ENCODE measurements at places on chromosomes 3 and 15.
A peak's percentile ranks its signal among the peaks of the same experiment; 100 is the strongest.

DNA sequence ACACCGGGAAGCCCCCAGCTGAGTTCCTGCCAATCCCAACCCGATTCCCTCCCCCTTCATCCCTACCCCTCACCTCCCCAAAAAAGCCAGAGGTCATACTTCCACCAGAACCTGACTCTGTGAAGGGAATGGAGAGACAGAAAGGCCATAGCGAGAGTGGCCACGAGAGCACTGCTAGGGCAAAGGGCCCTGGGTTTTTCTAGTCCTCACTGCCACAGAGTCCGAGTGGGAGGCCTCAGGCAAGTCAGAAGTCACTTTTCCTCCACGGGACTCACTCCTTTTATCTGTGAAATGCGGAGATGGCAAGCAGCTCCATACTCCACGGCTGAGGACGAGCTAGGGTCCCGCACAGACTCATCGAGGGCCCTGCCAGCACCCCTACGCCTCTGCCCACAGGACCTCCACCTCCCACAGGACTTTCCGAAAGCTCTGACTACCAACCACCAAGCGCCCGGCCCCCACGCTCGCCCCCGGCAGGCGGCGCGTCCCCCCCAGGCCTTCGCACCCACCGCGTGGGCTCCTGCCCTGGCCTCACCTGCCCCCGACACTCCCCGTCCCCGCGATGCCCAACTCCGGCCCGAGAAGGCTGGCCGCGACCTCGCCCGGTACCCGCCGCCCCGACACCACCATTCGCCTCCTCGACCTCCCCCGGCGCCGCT is 792 bp downstream of the ATP13A3 start:
- peak; percentile 14 for DNase-seq

GRCh38 chr15:79529157-79529785 is 97.1 kb downstream of the MINAR1 start:
- DNase-seq: no peak

GRCh38 chr3:195154793-195155535 is 116.0 kb downstream of the XXYLT1 start:
- DNase-seq: peak; percentile 95

- DNase-seq: no peak
Observed at GRCh38 chr15:66433726-66434125, 47.0 kb downstream of the MAP2K1 start.

- no peak for DNase-seq
Observed at GRCh38 chr3:58375254-58375653, 42.6 kb downstream of the PXK start.

- DNase-seq: no peak
Observed at GRCh38 chr3:65573548-65574116, 465.1 kb downstream of the MAGI1 start.

DNA sequence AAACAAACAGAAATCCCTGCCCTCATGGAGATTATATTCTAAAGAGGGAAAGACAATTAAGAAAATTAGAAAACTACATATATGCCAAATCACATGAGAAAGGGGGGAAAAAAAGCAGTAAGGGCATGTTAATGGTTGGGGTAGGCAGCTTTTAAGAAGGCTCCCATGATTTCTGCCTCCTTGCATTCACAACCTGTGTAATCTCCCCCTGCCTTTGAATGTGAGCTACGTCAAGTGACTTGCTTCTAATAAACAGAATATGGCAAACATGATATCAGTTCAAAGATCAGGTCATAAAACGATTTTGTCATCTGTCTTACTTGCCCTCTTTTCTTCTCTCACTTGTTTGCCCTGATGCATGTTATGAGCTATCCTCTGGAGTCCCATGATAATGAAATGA is 673.6 kb upstream of the ADAMTS9 start:
- no peak for DNase-seq

GRCh38 chr3:46996689-46997452 is 17.4 kb downstream of the NBEAL2 start:
- DNase-seq: no peak

- DNase-seq: no peak
Observed at GRCh38 chr3:32381922-32382321, 9.7 kb upstream of the CMTM7 start.

- no peak for DNase-seq
Observed at GRCh38 chr15:49382394-49382793, 40.6 kb upstream of the FGF7 start.

- DNase-seq: no peak
Observed at GRCh38 chr3:162302983-162303624, 806.5 kb downstream of the OTOL1 start.

DNA sequence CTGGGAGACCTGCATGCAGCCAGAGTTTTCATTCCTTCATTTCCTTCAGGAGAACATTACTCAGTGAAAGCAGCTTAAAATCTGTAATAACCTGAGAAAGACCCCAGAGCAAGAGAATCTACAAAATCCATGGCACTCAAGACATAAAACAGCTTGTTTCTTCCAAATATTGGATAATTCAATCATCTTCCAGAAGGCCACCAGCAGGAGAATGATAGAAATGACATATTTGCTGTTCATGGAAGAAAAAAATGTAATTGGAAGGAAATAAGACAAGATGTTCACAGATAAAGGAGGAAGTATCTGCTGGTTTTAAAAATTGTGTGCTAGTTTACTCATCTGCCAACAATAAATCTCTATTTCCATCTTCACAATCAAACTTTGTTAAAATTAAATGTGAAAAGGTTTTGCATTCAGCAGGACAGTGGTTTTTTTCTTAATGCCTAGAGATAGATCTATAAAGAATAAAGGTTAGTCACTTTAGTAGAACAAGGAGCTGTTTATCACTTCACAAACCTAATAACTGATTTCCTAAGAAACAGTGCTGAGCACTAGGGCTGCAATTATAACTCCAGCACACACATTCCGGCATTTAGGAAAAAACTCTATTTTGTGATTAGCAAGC is 530.8 kb downstream of the NSUN3 start:
- no peak for DNase-seq

- DNase-seq: no peak
Observed at GRCh38 chr15:83784975-83785374, 131.1 kb downstream of the ADAMTSL3 start.

- DNase-seq: no peak
Observed at GRCh38 chr15:61036136-61036535, 193.0 kb downstream of the RORA start.

GRCh38 chr3:3778641-3779270 is 20.5 kb upstream of the LRRN1 start:
- DNase-seq: no peak

- no peak for DNase-seq
Observed at GRCh38 chr3:194950906-194951628, 265.4 kb downstream of the FAM43A start.

DNA sequence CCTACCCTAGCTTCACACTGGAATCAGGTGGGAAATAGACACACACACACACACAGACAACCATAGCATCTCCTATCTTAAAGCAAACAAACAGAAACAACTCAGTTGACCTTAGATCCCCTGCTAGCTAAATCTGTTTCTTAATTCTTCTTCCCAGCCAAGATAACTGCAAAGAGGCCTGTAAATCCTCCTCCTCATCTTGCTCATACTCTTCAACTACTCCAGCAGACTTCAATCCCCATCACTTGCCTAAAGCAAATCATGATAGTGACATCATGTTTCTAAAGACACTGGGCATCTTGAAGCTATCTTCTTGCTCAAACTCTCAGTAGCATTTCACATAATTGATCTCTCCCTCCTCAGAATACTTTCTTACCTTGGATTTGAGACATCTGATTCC is 303.0 kb downstream of the RBMS3 start:
- no peak for DNase-seq

GRCh38 chr3:120410116-120410515 is 40.7 kb downstream of the FSTL1 start:
- DNase-seq: no peak

- DNase-seq: no peak
Observed at GRCh38 chr3:124318014-124318413, 326.1 kb upstream of the ROPN1 start.

DNA sequence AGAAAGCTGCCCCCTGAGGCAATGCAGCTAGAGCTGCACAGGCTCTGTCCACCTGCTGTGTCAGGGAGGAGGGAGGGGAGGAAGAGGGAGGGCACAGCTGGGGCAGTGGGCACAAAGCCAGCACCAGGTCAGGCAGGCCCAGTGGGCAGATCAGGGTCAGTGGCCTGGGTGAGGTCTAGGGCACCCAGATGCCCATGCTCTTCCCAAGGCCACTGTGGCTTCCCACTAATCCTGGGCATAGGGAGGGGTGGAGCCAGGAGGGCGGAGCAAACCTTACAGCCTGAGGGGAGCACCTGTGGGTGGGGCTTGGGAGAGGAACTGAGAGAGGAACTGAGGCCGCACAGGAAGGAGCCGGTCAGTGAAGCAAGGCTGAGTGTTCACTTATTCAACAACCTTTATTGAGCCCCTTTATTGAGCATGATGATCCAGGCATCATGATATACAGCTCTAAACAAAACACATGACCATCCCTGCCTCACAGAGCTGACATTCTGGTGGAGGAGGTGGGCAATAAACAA is 55.0 kb downstream of the RHCG start:
- DNase-seq: no peak
